ENCODE measurements at places on chromosomes 7 and 10.

- no peak for DNase-seq
Observed at GRCh38 chr10:12269056-12269455, 73.1 kb downstream of the CDC123 start.

- no peak for DNase-seq
Observed at GRCh38 chr7:101779267-101779666, 38.2 kb upstream of the CUX1 start.

DNA sequence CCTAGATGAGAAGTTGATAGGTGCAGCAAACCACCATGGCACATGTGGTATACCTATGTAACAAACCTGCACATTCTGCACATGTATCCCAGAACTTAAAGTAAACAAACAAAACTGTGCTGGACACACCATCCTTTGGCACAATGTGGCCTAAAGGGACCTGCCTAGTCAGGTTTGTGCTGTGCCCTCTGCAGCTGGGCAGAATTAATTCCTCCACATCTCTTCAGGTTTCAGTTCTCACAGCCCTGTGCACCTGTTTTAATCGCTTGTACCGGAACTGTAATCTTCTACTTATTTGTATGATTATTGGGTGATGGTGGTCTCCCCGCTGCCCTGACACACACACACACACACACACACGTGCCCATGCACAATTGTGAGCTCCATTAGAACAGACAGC, 252.7 kb downstream of the ACTR3B start:
- DNase-seq, result no peak

DNA sequence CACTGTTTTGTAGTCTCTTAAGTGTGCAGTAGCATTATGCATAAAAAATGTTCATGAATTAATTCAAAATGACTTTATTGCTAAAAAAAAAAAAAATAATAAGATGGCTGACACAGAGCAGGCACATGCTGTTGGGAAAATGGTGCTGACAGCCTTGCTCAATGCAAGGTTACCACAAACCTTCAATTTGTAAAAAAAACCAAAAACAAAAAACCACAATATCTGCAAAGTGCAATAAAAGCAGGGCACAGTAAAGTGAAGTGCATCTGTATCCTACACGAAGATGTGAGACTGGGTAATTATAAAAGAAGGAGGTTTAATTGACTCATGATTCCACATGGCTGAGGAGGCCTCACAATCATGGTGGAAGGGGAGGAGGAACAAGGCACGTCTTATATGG, 185.8 kb downstream of the USP6NL start:
- no peak for DNase-seq
